ENCODE measurements at places on chromosomes 1 and 21.
A peak's percentile ranks its signal among the peaks of the same experiment; 100 is the strongest.

- DNase-seq = no peak
These were observed 9.5 kb downstream of the SIKE1 start for GRCh38 chr1:114770989-114771388.

- DNase-seq = peak; percentile 66
These were observed 32.6 kb downstream of the UTP25 start for GRCh38 chr1:209860293-209860881.

GRCh38 chr1:20138961-20139550 lies at the start of gene PLA2G2F:
Gene PLA2G2F, plus strand, starts transcription at chr1:20139323. Its CDS starts 105 bp downstream, at chr1:20139428.
- no peak for DNase-seq

DNA sequence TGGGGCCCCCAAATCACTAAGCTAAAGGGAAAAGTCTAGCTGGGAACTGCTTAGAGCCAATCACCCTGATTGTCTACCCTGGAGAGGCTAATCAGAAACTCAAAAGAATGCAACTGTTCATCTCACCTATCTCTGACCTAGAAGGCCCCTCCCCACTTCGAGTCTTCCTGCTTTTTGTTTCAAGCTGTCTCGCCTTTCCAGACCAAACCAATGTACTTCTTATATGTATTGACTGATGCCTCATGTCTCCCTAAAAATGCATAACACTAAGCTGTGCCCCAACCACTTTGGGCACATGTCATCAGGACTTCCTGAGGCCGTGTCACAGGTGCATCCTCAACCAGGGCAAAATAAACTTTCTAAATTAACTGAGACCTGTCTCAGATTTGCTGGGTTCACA lies 209.5 kb downstream of the APP start:
- DNase-seq = no peak

DNA sequence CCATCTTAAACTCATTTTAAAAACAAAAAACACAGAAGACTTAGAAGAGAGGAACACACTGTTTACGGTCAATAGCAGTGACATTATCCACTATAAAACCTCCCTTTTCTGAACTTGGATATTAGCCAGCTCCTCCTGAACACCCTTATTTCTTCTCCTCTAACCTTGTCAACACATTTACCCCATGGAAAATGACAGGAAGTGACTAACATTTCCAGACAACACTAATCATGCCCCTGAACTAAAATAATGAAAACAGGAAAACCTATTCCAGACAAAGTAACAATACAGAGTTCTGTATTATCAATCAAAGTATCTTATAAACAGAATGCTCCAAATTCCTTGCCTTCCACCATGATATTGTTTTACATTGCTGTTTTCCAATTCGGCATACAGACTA lies 45.3 kb downstream of the PALMD start:
- DNase-seq = no peak

DNA sequence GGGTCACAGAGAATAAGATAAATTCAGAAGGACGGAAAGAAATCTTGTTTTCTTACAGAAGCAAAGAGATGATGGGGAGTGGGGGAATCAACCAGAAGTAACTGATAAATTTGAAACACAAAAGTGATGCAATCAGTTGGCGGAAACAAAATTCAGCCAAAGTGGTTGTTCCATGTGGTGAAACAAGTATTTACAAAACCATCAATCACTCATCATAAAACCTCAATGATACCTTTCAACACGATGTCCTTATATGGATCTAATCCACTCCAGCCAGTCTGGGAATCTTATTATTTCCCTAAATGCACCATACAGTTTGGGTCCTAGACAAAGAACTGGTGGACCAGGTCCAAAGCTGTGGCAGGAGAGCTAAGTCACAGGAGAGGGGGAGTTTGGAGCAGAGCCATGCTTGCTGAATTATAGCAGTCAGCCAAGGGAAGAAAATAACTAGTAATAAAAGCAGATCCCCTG lies 303.8 kb upstream of the LRRC7 start:
- DNase-seq = no peak

- DNase-seq = no peak
These were observed 409.6 kb upstream of the ZRANB2 start for GRCh38 chr1:71490432-71490831.

- DNase-seq = peak; percentile 7
These were observed 9.9 kb upstream of the ARF1 start for GRCh38 chr1:228072658-228073043.

- DNase-seq = no peak
These were observed 40.5 kb upstream of the PROX1 start for GRCh38 chr1:213947200-213947801.

DNA sequence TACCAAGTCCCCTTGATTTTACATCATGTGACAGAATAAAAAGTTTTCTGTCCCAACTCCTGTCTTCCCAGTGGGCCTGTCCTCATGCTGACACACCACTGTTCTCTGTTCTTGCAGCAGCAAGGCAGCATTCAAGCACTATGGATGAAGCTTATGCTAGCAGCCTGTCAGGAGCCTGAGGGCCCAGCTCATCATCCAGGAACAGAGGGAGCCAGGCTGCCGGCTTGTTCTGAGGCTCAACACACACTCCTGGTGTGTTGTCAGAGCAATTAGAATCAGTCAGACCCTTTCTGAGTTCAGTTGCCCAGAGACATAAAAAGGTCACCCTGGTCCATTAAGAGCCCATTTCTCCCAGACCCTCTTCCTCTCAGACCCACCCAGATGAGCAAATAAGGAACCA lies 282.9 kb downstream of the SEC16B start:
- no peak for DNase-seq

- no peak for DNase-seq
These were observed 10.0 kb upstream of the TGFBR3 start for GRCh38 chr1:91895832-91896556.

DNA sequence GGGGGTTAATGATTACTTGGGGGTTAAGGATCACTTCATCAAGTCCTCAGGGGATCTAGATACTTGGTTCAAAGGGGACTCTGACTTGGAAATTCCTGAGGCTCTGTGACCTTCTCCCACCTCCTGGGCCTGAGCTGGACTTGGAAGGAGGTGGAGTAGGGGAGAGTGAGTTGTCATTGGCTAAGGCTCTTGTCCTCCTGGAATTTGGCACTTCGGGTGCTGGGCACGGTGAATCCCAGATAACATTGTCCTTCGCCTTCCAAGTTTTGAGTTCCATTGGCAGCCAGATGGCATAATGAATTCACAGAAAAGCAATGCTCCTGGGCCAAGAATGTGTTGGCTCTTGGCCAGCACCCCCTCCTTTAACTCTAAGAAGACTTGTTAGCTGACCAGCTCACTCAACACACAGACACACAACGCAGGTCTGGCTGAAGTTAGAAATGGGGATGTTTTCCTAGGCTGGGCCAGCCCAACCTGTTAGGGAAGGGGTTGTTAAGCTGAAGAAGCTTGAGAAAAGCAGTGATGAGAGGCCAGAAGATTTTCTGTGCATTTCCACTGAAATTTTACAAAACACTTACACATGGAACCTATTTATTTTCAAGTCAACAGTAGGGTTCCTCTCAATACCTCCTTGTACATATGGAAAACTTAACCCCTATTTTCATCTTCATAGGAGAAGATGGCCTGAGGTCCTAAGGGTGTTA lies 29.7 kb downstream of the SLC26A9 start:
- DNase-seq = peak; percentile 75

- no peak for DNase-seq
These were observed 22.8 kb downstream of the CDC7 start for GRCh38 chr1:91523482-91523881.

- DNase-seq = no peak
These were observed 2.9 kb downstream of the NECTIN4 start for GRCh38 chr1:161086457-161086856.

GRCh38 chr1:45351508-45351907 lies 11.3 kb upstream of the MUTYH start:
- no peak for DNase-seq

DNA sequence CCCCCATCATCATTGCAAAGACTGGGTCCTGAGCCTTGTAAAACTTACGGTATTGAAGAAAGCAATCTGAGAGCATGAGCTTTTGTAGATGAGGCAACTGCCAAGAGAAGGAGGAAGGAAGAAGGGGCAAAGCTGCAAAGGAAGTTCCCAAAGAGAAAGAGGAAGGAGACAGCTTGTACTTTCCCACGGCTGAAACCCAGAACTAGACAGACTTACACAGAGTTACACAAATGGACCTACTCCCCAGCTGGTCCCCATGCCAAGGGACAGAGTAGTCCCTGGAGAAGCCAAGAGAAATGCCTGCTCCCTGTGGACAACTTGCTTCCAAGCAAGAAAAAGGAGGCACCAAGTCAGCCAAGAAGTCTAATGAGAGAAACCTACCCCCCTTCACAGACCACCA lies 22.6 kb downstream of the SLC5A9 start:
- DNase-seq = no peak

DNA sequence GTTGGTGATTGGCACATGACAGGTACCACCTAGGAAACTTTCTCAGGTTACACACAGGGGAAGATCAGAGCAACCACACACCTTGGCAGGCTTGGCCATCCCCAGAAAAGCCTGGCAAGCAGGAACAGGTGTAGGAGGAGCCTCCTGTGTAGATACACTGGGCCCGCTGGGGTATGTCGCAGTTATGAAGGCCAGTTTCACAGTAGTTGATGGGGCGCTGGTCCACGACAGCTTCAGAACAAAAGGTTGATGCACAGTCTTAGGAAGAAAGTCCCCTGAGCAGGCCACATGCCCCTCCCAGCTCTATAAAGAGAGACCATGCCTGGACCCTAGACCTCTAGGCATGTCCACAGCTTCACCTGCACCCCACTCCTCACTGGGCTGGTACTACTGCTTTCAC lies 51.6 kb downstream of the NID1 start:
- no peak for DNase-seq

DNA sequence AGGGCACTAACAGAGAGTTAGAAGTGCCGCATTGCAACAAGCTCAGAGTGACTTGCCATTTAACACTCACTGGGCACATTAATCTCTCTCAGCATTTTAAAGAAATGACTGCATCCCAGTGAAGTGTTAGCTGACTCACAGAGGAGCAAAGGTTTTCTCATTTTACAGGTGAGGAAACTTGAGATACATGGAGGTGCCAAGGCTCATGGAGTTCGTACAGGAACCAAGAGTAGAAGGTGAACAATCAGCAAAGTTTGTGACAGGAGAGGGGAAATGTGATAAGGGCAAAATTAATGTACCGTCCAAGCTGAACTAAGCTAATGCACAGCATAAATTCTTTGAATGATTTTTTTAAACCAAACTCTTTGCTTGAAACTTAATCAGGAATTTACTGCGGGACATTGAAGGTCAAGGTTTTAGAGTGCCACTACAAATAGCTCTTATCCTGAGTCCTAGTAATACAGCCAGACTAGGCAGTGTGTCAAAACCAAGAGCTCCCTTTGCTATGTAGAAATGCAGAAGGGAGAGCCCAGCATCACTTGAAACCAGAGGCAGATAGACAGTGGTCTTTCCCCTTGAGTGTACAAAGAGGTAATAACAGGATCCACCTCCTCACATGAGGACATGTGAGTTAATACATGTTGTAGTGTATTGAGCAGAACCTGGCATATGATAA lies 22.4 kb upstream of the NTPCR start:
- no peak for DNase-seq

DNA sequence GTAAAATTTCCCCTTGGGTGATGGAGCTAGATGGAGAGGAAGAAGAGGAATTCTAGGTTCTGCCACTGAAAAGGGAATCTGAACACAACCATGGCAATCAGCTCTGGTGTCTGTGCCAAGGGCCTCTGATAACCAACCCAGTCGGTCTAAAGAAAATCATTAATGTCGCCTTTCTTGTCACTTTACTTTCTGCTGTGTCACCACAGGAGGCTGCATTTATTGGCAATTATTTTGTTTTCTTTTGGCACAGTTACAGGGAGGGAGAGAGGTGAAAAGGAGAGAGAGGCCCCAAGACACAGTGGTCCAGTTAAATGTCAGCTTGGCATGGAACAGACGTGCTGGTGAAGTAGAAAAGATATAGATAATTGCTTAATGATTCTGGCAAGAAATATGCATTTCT lies 287.0 kb downstream of the ASTN1 start:
- DNase-seq = no peak

DNA sequence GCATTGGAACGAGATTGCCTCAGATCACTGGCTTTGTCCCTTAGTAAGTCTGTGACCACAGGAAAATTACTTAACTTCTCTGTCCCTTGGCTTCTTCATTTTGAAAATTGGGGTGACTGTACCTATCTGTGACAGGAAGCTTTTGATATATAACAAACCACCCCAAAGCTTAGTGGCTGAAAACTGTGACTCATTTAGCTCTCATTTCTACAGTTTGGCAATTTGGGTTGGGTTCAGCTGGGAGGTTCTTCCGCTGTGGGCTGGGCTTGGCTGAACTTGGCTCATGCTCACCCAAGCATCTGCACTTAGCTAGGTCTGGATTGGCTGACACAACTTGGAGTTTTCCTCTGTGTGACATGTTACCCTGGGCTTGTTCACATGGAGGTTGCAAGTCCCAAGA lies 14.0 kb downstream of the C1orf94 start:
- DNase-seq = no peak

DNA sequence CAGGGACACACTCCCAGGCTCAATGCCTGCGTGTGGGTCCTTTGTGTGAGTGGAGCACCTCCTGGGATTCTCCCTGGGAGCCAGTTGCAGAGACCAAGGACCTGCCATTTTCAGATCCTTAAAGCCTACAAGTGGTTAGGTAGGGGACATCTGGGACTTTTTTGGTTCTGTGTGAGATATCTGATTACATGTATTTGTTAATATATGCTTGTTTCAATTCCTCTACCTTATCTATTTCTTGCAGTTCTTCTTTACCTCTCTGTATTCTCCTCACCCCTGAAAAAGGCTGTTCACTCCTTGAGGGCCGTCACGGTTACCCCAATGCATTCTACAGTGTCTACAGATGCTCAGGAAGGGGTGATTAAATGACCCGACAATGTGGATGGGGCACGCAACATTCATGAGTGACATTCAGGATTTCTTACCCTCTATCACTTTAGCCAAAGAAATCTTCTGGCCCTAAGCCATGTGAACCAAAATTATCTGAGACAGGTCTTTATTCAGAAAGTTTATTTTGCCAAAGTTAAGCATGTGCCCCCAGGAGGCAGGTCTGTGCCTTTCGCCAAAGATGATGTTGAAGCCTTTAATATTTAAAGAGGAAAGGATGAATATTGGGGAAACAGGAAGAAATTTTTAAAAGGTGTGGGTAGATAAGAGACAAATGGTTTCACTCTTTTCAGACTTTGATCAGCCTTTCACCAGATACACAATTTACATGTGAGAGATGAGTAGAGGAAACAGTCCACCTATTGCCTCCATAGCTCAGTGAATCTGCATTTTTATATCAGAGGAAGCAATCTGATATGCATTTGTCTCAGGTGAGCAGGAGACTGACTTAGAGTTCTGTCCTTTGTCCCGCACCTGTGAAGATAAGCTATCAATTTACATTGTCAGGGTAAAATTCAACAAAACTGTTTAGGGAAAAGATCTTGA lies 44.6 kb upstream of the MPZL1 start:
- DNase-seq = no peak

DNA sequence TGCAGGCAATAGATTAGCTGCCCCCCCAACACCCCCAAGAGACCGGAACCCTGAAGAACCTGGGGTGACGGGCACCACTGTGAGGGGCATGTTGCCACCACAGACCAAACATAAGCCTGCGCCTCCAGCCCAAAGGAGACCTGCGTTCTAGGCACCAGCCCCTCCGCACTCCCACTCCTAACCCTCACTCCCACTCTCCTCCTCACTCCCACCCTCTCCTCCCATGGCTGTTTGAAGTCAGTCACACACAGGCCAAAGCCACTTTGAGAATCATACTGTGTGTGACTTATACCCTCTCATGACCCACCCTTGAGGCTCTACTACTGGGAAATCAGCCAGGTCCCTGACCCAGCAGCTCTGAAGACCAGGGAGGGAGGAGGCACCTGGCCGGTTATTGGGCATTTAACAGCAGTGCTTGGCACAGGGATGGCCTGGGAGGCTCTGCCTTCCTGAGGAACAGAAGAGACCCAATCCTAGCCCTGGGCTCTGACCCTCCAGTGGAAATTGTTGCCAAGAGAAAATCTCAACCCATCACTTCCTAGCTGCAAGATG lies 43.5 kb downstream of the FBXO2 start:
- DNase-seq = no peak

All from left ventricle myocardium inferior (tissue), 1 donor.